Neural crest cell (in vitro differentiated cells): ENCODE measurements at places on chromosomes 2 and 18. TPM values are rescaled to one million over a fixed set of nuclear protein-coding genes. Genes with fewer than 3 reads are reported as not detected.

DNA sequence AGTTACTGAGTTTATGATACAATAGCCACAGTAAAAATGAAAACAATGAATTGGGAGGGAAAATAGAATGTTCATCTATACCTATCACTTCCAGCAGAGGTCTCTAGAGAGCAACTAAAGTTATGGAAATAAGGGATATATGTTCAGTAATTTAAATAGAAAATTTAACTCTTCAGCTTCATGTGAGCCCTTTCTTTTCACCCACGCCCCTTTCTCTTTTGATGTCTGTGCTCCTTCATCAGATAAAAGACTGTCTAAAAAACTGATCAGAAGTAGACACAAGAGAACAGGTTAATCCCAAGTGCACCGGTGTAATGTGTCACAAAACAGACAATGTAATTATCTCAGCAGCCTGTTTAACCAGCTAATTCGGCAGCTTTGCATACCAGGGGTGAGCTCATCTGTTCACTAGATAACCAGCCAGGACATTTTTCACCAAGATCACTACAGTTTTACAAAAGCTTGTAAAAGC is 238.5 kb upstream of the ERBB4 start:
- H3K27me3 ChIP-seq = no peaks in the 10 kb centered on the region
- H3K4me1 ChIP-seq = peaks cover 6% of the 10 kb centered on the region
- no peaks in the 10 kb centered on the region for H3K36me3 ChIP-seq
- H3K27ac ChIP-seq = no peak overlapping the region
- DNase-seq = no peak

DNA sequence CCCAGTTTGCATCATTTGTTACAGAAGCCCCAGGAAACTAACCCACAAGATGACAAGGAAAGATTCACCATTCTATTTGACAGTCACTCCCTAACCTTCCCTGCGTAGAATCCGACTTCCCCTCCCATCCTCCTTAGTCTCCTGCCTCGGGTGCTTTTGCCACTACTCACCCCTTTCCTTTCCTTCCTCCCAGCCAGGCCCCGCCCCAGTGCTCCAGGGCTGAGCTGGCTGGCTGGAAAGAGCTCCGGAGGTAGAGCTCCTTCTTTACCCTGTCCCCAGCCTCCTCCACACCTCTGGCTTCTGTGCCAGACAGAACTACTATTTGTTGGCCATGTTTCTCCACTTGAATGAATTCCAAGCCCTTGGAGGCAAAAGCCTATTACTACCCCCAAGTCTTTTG is 317.6 kb upstream of the NCKAP5 start:
- H3K27me3 ChIP-seq = peaks cover 31% of the 10 kb centered on the region
- H3K4me3 ChIP-seq = no peak overlapping the region
- H3K36me3 ChIP-seq = no peaks in the 10 kb centered on the region

Gene CRYGC
- total RNA-seq = not detected in 2 replicates

DNA sequence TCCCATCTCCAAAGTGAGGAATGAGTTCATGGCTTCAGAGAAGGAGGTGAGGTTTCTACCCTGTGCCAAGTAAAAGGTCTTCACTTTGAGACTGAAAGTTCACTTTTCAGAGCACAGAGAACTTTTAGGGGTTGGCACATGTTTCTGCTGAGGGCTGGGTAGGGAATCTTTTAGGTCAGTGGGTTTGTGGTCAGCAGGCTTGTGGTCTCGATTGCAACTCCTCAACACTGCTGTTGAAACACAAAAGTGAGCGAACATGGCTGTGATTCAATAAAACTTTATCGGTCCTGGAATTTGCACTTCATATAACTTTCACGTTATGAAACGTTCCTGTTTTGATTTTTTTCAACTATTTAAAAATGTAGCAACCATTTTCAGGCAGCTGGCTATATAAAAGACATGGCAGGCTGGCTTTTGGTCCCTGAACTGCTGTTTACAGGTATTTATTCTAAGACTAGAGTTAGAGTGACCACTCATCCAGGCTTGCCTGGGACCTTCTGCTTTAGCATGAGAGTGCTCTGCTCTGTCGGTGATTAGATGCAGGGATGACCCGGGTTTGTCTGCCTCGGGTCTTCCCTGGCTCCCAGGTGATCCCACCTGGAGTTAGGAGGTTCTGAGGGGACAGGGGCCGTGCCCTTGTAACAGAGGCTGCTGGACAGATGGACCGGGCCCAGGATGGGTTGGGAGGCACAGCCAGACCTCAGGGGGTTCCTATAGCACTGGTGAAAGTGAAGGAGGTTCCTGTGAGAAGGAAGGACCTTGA is 62.7 kb upstream of the TAF1B start:
- DNase-seq = no peak
- H3K27me3 ChIP-seq = no peaks in the 10 kb centered on the region
- H3K4me3 ChIP-seq = no peak overlapping the region
- H3K4me1 ChIP-seq = peaks cover 9% of the 10 kb centered on the region

Gene CD8B2
- not detected in 2 replicates for total RNA-seq

GRCh38 chr18:46767217-46767616 is 10.4 kb upstream of the ST8SIA5 start:
- H3K4me3 ChIP-seq = no peak overlapping the region
- no peaks in the 10 kb centered on the region for H3K4me1 ChIP-seq
- no peak for DNase-seq
- peaks cover 15% of the 10 kb centered on the region for H3K27me3 ChIP-seq
- H3K36me3 ChIP-seq = no peaks in the 10 kb centered on the region
